ENCODE measurements at places on chromosomes 7 and 10. TPM values are rescaled to one million over a fixed set of nuclear protein-coding genes. Genes with fewer than 3 reads are reported as not detected.

DNA sequence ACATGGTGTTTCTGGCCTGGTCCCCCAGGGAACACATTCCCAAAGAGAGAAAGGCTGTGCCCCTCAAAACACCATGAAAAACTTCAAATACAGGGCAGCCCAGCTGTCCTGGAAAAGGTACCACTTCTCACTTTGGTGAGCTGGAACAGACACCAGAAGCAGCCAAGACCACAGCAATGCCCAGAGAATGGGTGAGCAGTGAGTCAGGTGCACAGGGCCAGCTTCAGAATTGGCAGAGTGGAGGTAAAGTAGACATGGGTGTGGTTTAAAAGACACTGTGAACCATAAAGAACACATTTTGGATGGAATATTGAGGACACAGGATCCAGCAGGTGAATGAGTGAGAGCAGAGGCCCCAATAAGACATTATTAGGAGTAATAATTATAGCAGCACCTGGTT is 51.3 kb downstream of the FAM13C start:
- no peak for DNase-seq

DNA sequence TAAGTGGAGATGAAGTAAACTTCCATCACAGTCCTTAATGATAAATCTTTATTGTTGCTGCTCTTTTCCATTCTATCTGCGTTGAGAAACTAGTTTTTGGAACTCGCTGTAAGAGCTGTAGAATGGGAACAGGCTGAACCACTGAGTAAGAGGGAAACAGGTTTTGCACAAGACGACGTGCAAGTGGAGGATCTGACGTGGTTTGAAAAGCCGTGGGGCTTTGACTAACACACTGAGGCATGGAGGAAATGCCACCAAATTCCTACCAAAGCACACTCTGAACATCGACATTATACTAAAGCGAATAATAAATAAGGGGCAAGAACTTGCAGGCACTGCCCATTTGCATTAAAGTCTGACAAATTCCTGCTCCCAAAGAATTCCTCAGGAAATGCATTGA is 160.6 kb downstream of the KLF6 start:
- DNase-seq, result no peak

DNA sequence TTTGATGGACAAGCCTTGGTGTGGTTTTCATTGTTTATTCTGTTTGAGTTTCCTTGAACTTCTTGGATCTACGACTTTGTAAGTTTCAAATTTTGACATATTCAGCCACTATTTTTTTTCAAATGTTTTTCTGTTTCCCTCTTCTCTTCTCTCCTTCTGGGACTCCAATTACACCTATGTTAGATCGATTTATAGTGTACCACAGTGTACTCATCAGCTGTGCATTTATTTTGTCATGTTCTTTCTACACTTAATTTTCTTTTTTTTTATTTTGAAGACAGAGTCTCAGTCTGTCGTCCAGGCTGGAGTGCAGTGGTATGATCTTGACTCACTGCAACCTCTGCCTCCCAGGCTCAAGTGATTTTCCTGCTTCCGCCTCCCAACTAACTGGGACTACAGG is 16.2 kb downstream of the OLAH start:
- DNase-seq, result no peak

DNA sequence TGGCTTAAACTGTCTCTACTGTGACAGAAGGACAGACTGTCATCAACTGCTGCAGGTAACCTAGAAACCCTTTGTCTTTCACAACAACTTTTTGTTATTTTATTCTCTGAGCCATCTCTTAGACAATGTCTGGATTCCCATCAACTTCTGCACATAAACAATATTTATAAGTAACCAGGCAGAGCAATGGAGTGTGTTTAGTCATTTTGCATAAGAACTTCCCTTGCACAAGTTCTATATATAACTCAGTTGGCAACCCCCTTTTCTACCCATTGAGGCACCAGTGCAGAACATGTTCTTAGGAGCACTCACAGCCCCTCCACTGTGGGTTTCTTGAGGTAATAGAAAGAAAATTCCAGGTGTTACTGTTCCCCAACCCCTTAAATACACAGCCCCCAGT is 65.0 kb upstream of the IL6 start:
- DNase-seq, result peak; percentile 62

DNA sequence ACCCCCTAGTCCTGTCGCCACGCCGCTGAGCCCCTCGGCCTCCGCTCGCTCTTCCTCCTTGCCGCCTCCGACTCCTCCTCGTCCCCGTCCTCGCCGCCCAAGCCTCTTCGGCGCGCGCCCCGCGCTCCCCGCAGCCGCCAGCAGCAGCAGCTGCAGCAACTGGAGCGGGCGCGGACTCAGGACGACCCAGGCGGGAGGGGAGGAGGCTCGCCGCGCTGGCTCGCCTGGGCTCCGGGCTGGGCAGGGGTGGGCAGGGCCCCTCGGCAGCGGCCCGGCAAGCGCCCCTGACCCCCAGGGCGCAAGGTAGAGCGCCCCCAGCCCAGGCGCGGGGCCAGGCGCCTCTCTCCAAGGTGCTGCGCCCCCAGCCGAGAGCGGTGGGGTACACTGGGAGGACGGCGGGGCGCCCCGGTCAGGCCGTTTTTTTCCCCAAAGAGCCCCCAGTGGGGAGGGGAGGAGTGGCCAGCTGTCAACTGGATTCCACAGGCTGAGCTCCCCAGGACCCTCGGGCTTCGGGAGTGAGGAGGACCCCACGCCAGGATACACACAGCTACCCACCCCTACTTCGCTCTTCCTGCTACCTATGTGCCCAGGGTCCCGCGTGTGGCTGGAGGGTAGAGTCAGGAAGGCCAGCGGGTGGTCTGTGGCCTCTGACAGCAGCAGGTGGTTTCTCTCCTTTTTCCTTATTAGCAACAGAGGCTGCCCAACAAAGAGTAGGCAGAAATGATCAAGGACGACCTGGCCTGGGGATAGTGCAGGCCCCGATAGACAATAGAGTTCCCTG is 903 bp upstream of the KCNMA1 start:
- DNase-seq, result peak; percentile 33

DNA sequence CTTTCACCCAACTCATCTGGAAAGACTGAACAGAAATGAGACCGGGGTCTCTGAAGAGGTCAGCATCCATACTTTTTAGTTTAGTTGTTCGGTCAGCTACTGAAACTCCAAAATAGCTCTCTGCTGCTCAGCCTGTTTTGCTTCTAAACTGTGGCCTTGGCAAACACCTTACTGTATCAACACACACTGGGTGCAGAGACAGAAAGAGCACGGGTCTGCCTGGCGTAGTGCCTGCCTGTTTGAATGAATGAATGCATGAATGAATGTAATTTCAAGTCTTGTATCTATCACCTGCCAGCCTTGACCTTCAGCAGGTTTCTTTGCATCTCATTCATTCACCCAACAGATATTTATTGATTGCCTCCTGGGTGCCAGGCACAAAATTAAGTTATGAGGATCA is 98.4 kb downstream of the PLPP4 start:
- no peak for DNase-seq

- no peak for DNase-seq
Measured at GRCh38 chr10:11003679-11004078, 14.0 kb upstream of the CELF2 start.

- no peak for DNase-seq
Measured at GRCh38 chr7:28182071-28182471, 1.5 kb upstream of the JAZF1 start.

DNA sequence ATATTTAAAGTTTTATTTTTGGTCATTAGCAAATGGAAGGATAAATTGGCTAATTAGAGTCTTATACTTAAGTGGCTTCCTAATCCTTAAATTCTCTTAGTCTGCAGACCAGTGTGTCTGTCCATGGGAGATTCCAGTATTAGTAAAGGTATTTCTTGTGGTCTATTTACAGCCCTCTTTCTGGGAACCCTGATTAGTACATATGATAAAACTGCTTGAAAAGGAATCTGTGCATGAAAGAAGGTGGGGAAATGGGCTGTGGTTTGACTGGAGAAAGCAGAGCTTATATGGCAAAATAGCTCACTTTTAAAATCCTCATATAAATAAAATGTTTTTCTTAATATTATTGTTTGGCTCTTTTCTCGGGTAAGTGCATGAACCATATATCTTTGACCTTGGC is 124.5 kb upstream of the RHOBTB1 start:
- DNase-seq, result no peak

GRCh38 chr7:603152-603951 is 83.7 kb upstream of the PDGFA start:
- no peak for DNase-seq

DNA sequence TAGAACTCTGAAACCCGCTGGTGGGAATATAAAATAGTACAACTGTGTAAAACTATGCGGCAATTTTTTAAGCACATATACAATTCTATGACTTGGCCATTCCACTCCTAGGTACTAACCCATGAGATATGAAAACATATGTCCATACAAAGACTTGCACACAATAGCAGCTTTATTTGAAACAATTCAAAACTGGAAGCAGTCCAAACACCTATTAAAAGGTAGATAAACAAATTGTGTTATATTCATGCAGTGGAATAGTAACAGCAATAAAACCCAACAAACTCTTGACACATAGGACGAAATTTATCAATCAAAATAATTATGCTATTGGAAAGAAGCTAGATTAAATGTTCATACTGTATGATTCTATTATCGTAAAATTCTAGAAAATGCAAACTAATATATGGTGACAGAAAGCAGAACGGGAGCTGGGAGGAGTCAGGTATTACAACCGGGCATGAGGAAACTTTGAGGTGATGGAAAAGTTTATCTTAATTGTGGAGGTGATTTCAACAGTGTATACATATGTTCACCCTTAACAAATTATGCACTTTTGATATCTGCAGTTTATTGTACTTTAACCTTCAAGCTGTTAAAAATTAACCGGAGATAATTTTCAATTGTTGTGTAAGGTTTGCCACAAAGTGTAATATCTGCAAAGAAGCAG is 803 bp upstream of the STK31 start:
- DNase-seq, result no peak

DNA sequence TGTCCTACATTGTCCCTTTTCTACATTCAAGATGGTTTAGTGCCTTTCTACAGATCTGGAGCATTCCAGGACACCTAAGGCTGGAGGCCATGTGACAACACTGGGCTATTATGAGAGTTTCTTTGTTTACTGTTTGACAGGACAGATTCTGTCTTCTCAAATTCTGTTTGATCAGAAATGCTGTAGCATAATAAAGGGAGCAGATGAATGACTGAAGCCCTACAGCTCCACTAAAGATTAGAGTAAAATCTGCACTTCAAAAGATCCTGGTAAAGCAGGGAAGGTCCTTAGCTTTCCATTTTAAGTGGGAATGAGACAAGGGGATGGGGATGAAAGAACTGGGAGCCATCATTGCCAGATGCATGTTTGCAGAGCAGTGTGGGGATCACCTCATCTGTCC is 38.4 kb downstream of the TMEM229A start:
- no peak for DNase-seq

DNA sequence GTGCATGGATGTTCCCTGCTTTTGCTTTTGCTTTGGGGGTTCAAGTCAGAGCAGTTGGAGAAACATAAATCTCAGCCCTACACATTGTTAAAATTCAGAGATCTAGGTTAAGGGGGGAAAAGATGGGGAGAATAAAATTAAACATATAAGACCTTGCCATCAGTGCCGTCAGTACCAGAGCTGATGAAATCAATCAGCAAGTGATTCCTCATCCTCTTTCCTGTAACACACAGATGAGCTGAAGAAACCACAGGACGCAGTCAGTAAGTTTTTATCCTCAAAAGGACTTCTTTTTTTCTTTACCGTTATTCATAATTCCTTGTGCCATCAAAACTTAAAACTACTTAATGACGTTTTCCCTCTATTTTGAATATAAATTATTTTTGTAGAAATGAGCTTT is 5.9 kb downstream of the HECW1 start:
- no peak for DNase-seq

DNA sequence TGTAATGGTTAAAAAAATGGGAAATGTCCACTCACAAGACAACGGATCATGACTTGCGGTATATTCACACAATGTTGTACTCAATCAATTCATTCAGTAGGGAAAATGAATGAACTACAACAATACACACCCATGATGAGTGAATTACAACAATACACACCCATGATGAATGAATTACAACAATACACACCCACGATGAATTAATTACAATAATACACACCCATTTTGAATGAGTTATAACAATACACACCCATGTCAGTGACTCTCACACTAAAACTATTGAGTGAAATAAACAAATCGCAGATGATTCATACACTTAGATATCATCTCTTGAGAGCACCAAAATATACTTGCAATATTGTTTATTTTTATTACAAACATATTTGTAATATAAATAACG is 174.6 kb downstream of the FRMD4A start:
- DNase-seq, result no peak

DNA sequence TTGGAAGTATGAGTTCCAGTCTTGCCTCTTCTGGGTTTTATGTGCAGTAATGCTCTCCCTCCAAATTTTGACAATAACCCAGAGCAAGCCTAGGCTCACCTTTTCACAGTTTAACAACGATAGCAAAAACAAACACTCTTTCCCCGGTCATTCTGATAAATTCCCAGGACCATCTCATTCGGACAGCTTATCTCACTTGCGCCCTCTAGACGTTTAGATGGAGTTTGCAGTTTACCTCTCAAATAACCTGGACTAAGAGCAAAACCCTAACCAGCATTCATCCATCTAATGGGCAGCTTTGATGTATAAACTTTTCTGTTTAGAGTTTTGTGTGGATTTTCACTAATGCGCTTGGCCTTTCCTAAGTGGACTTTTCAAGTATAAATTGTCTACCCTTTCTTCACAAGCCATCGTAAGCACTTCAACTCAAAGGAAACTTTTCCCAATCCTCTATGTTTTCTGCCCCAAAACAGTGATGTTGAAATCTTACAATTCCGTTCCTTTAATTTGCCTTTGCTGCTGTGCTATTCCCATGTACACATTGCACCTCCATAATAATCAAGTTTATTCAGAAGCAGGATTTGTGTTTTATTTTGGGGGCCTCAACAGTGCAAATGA is 114.9 kb downstream of the HDAC9 start:
- peak; percentile 46 for DNase-seq

DNA sequence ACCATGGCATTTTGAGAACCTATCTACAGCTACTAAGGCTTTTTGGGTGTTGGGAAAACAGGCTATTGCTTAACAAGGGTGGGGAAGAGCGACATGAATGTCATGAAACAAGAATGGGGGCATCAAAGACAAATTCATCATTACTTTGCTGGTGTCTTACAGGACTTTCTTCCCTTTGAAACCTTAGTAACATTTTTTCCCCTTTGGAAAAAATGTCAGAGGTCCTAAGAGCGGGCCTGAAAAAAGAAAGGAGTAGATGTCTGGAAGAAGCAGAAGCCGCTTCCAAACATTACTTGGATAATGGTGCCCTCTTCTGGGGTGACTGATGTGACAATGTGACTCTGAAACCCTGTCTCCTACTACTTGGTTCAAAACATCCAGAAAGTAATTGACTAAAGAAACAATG is 3.8 kb upstream of the DDX50 start:
- DNase-seq, result peak; percentile 36

The AFAP1L2 gene
- 1.2 TPM for total RNA-seq

The SDK1 gene
- total RNA-seq, result 2.1 TPM

The DYNC1I1 gene
- total RNA-seq, result 14.0 TPM

The ZNF783 gene
- 4.2 TPM for total RNA-seq

The CASD1 gene
- 13.8 TPM for total RNA-seq

The CAMK2B gene
- 0.13 TPM for total RNA-seq

The EVX1 gene
- total RNA-seq, result not detected

The CDHR3 gene
- 1.3 TPM for total RNA-seq

The NEUROD6 gene
- not detected for total RNA-seq
